ENCODE measurements at places on chromosomes 2 and 18. TPM values are rescaled to one million over a fixed set of nuclear protein-coding genes. Genes with fewer than 3 reads are reported as not detected.

The LTBP1 gene
- total RNA-seq: 0.03 TPM

The NUP35 gene
- total RNA-seq: 18.8 TPM

The ATOH8 gene
- total RNA-seq: 0.11 TPM

The SLC40A1 gene
- 0.47 TPM for total RNA-seq

The ILKAP gene
- 58.3 TPM for total RNA-seq

The ANKRD53 gene
- total RNA-seq: not detected

The MGAT4A gene
- total RNA-seq: 76.2 TPM

The TANC1 gene
- total RNA-seq: 0.55 TPM

The TCF7L1 gene
- total RNA-seq: not detected

The AUP1 gene
- 119 TPM for total RNA-seq

The FAM110C gene
- 0.08 TPM for total RNA-seq

The NYAP2 gene
- not detected for total RNA-seq

The MYO5B gene
- not detected for total RNA-seq
